GM12865 (cell line): ENCODE measurements at places on chromosomes 16 and 17.
A peak's percentile ranks its signal among the peaks of the same experiment; 100 is the strongest.

DNA sequence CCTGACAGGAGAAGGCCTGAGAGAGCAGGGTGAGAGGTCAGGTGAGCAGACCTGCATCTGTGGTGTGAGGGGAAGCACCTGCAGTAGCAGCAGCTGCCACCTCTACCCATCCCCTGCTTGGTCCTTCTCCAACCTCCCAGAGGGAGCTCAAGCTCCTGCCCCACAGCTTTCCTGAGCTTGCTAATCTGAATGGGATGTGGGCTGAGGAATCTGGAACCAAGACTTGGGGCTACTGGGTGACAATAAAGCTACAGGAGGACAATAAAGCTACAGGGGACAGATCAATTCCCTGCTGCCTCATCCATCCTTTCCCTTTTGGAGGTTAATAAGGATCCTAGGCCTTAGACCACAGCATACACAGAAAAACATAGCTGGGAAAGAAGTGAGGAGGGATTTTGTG, 4.9 kb upstream of the TBX4 start:
- DNase-seq, result no peak

DNA sequence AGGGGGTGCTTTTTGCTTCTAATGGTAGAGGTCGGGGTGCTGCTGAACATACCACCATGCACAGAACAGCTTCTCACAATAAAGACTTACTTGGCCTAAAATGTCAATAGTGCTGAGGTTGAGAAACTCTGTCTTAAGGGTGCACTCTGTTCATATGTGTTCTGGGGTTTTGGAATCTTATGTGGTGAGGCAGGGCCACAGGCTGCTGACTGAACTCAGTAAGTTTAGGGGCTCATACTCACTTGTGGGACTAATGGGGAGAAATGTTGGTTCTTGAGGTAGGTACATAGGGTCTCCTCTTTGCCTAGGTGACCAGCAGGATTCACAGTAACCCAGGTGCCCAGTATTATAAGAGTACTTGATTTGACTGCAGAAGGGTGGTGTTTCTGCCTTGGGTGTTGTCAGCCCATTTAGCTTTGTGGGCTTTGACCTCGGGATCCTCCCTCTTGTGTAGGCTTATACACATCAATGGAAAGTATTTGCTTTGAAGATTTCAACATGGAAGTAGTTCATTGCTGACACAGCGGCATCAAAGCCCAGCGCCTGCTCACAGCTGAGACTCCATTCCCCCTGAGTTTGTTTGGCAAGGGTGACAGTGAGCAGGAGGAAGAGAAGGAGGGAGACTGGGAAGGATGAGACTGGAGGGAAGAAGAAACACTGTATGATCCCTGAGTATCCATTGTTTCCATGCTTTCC, 17.2 kb downstream of the SLC7A6 start:
- DNase-seq, result no peak

GRCh38 chr17:41315204-41315794, at the start of gene KRTAP17-1:
TSS of gene KRTAP17-1 (minus strand) at chr17:41315710. CDS start at chr17:41315650, 60 bp downstream.
- no peak for DNase-seq

GRCh38 chr16:24736758-24737157, 7.3 kb downstream of the TNRC6A start:
- DNase-seq, result no peak

DNA sequence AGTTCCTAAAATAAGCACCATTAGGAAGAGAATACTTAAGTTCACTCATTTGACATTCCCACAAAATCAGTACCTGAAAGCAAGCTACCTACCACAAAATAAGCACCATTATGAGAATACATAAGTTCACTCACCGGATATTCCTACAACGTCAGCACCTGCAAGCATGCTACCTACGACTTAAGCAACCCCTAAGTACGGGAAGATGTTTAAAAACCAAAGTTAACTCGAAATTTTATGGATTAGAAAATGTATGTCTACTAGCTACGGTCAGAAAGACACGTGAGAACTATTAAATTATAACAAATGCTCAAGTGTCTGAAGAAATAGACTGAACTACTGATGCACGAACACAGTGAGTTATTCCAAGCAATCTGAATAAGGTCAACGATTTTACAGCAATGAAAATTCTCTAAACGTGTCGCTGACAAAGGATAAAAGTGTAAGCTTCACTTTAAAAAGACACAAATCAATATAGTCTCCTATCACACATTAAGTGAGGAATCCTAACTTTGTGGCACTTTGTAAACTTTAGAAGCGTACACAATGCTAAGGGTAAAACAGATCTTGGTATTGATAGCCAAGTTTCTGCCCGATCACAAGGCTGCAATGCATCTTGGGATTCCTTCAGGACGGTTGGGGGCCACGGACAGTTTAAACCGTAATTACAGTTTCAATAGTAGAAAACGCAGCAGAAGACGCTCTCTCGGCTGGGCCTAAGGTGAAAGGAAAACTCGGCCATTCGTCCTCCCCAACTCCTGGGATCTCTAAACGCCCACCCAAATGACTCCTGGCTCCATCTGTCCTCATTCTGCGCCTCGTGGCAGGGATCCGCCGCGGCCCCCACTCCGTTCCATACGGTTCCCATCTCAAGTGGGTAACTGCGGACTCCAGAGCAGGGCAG, 1.3 kb downstream of the GSPT1 start:
- DNase-seq, result peak; percentile 65

- DNase-seq, result no peak
These were observed 31.0 kb downstream of the CPNE2 start for GRCh38 chr16:57123216-57123973.

GRCh38 chr17:35588196-35588920, 1.2 kb downstream of the AP2B1 start:
- DNase-seq, result peak; percentile 40

- peak; percentile 56 for DNase-seq
These were observed at the start of gene THRA for GRCh38 chr17:40062329-40063186. TSS of gene THRA (plus strand) at chr17:40062965. CDS start at chr17:40074489, 11,524 bp downstream.

GRCh38 chr16:1938316-1938715, 4.7 kb downstream of the MSRB1 start:
- DNase-seq, result no peak

GRCh38 chr17:15213381-15214087, 51.6 kb downstream of the PMP22 start:
- DNase-seq, result no peak

GRCh38 chr17:71713846-71714245, 407.0 kb upstream of the SOX9 start:
- DNase-seq, result no peak

DNA sequence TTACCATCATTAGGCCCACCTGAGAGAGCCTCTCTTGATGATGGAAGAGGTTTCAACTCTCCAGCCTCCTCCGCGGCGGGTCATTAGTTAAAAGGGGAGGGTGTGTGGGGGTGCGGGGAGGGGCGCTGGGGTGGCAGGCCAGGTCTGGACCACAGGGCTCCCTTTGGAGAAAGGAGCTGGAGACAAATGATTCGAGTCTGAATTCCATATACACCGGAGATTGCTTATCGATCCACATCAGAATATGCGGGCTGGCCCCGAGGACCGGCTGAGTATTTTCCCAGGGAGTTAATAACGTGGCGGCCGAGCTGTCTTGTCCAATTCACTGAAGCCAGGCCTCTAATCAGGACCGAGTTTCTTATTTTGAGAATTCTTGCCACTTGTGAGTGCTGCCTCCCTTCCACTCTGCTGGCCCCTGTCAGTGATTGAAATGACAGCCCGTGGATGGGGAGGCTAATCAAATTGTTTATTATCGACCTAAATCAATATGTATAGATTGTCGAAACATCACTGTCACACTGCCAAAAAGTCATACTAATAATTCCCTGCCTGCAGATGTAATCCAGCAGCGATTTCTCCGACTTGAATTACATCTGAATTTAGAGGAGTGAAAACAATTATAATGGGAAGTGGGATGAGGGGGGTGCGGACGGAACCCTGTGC, 202.7 kb downstream of the SALL1 start:
- DNase-seq, result no peak

- no peak for DNase-seq
These were observed 5.0 kb downstream of the FOXK2 start for GRCh38 chr17:82524540-82524939.

DNA sequence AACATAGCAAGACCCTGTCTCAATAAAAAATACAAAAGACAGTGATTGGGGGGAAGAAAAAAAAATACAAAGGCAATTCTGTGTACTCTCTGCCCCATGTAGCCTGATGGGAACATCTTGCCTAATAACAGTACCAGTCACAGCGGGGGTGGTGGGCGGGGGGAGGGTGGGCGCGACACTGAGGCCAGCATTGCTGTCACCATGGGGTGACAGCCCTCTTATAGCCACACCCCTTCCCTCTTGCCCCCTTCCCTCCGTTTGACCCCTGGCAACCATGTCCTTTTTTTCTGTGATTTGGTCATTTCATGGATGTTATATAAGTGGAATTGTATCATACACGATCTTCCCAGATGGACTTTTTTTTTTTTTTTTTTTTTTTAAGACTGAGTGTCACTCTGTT, 80.9 kb downstream of the DNAH17 start:
- no peak for DNase-seq
